Stimulated activated CD8-positive, alpha-beta memory T cell treated with anti-CD3 and anti-CD28 coated beads, Interleukin-4, amount 100 ng/mL, for 24 hours (primary cell): ENCODE measurements at places on chromosomes 2 and 18.

DNA sequence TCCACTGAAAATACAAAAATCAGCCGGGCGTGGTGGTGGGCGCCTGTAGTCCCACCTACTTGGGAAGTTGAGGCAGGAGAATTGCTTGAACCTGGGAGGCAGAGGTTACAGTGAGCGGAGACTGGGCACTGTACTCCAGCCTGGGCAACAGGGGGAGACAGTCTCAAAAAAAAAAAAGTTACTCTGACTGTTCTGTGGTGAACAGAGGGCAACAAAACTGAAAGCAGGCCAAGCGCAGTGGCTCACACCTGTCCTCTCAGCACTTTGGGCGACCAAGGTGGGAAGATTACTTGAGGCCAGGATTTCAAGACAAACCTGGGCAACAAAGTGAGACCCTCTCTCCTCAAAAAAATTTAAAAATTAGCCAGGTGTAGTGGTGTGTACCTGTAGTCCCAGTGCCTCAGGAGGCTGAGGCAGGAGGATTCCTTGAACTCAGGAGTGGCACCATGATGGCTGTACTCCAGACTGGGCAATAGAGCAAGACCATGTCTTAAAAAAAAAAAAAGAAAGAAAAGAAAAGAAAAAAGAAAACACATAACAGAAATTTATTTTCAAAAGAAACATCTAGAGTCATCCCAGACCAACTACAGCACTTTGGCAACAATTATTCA is 13.6 kb upstream of the RTN4 start:
- DNase-seq: no peak

DNA sequence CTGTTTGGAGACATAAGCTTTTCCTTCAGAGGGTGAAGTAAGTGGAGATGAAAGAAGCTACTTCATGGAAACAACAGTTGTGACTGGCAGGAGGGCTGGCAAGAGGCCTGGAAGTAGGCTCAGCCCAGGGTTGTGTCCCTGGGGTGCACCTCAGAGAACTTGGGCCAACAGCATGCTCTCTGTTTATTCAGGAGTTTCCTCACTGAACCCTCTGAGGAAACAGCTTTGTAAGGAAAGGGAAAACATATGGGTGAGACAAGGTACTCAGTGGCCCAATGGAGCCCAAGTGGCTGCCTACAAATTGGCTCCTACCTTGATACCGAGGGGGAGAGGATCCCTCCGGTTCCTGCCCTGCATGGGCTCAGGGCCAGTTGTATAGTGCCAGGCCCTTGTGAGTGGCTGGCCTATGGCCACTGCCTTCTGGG is 115.5 kb upstream of the ITGA6 start:
- DNase-seq: no peak

GRCh38 chr2:5791371-5791770 is 99.2 kb downstream of the SOX11 start:
- DNase-seq: no peak

GRCh38 chr2:102141011-102141943 is 1.3 kb upstream of the IL1R1 start:
- no peak for DNase-seq

- no peak for DNase-seq
Observed at GRCh38 chr2:216737676-216738075, 42.3 kb upstream of the IGFBP5 start.

- DNase-seq: no peak
Observed at GRCh38 chr2:102485147-102485785, 12.2 kb downstream of the SLC9A4 start.

DNA sequence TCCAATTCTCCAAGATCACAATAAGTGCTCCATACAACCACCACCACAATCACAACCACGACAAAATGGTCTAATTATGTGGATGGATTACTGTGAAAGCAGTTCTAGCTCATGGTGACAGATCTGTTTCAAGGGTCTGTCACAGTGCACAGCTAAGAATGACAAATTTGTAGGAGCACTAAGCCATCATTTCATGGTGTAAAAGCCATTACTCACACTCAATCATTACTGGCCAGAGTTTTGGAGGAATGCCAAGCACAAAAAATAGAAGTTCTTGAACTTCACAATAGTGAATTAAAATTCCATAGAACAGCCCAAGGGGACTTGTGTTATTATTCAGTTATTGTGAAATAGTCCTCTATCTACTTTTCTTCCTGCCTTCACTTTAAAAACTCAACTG is 2.3 kb downstream of the CPS1 start:
- no peak for DNase-seq

- DNase-seq: no peak
Observed at GRCh38 chr2:23285091-23285800, 99.7 kb upstream of the KLHL29 start.

- no peak for DNase-seq
Observed at GRCh38 chr2:3769766-3770165, 66.4 kb downstream of the DCDC2C start.

GRCh38 chr2:185979546-185980071 is 241.0 kb downstream of the FSIP2 start:
- no peak for DNase-seq

GRCh38 chr18:71301596-71301995 is 1012.8 kb downstream of the SOCS6 start:
- DNase-seq: no peak

DNA sequence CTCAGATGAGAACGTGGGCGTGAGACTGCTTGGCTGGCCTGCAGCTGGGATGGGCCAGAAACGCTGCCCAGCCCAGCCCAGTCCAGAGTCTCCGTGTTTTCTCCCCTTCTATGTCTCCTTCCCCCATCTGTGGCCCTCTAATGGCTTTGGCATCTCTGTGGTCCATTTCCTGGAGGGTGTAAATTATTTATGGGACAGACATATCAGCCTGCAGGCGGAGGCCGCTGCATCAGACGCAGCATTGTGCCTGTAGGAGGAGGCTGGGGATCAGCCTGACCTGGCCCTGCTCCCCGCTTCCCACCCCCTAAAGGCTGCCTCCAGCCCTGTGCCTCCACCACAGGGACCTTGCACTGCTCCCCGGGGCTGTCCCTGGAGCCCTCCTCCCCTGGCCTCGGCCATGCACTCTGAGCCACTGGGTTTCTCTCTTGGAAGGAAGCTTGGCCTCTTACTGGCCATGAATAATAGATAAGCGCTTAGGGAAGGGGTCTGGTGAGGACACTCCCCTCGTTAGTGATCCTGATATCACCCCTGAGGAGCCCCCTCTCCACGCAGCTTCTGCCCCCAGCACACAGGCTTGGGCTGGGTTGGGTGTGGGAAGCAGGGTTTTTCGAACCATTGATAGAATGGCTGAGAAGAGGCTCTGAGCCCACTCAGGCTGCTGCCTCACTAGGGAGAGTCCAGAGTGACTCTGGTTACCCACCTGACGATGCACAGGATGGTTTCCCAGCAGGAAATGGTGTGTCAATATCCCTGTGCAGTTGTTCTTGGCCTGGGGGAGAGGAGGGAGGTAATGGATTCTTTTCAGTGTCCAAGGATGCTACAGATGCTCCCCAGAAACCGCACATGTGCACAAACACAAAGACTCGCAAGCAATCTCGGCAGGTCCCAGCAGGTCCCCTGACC is 185.5 kb downstream of the MYCN start:
- DNase-seq: no peak

DNA sequence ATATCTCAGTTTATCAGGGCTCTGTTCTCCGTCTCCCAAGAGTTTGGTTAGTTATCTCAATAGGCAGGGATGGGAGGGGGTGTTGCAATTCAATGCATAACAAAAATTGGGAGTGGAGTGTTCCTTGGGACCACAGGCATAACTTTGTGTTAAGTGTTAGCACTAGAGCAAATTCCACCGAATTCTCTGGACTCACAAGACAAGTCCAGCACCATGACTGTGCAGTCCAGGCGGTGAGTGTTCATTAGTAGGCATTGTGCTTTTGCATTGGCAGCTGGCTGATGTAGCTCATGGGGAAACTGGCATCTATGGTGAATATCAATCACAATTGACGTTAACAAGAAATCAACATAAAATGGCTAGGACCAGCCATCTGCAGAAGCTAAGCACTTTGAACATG is 79.0 kb upstream of the CABLES1 start:
- no peak for DNase-seq

- no peak for DNase-seq
Observed at GRCh38 chr18:58896734-58897508, 32.2 kb downstream of the ZNF532 start.

DNA sequence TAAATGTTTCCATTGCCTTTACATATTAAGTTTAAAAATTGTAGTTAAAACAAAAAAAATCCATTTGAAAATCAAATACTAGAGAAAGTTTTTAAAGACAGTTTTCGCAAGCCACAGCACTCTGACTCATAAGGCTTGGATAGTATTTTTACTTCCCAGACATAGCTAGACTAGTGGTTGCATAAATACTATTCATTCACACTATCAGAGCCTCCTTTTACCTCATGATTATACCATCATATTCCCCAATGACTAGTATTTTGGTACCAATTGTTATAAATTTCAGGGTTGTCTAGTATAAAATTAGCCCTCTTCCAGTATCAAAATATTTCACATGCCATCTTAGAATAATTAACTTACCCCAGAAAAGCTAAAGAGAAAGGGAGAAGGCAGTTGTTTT is 393.5 kb downstream of the ERBB4 start:
- DNase-seq: no peak

- peak; percentile 10 for DNase-seq
Observed at GRCh38 chr18:79068341-79068936, 755 bp upstream of the ATP9B start.

- DNase-seq: no peak
Observed at GRCh38 chr2:189609423-189609816, 28.8 kb upstream of the SLC40A1 start.

DNA sequence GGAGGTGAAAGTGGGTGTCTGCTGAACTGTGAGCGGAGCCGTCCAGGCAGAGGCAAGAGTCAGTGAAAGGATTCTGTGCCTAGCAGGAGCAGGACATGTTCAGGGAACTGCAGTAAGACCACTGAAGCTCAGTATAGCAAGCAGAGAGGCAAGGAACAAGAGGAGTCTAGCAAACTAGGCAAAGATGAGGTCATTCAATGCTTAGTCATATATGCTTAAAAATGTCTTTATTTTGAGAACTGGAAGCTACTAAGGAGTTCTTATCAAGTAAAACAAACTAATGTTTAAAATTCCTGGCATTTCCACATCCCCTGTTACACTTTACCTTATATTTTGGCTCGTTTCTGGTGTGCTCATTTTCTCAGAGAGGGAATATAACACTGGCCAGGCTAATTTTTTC is 913.4 kb downstream of the CBLN2 start:
- no peak for DNase-seq

DNA sequence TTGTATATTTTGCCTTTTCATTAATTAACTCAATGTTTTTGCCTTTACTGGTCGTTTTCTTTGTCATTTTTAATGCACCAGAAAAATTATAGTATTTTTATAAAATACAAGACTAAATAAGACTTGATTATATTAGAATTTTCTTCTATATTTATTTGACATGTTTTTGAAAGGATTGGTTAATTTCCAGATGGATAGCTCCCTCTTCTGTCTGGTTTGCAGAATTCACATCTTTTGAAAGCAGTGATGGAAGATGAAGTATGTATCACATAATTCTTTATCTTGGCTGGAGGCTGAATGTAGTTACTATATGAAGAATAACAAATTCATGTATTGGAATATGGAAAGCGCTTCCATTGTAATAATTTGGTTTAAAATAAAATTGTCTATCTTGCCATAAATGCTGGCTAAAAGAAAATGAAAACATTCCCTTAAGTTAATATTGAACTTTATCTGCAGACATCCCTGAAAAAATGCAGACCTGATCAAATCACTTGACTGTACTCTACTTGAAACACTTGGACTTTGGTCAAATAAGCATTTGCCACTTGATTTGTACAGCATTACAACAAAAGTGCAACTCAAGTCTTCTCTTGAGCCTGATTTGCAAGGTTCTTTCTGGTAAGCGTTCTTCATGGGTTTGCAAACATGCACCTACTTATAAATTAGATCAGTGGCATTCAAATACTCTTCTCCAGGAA is 86.3 kb upstream of the EFEMP1 start:
- no peak for DNase-seq

- no peak for DNase-seq
Observed at GRCh38 chr2:203407496-203407895, 79.3 kb downstream of the ABI2 start.

DNA sequence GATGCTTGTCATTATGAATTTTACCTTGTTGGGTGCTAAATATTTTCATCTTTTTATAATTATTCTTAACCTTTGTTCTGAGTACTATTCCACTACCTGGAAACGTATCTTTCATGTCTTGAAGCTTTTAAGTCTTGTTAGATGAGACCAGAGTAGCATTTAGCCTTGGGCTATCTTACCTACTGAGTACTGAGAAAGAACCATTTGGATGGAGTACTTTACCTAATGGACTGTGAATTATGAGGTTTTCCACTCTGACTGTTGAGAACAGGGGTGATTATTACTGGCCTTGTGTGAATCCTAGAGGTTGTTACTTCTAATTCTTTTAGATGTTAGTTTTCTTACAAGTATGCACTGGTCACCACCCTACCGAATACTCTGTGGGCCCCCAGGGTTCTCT is 63.5 kb downstream of the CCDC102B start:
- no peak for DNase-seq

GRCh38 chr2:16062471-16063250 is 122.3 kb downstream of the MYCN start:
- no peak for DNase-seq
